ENCODE measurements at places on chromosomes 1 and 21. TPM values are rescaled to one million over a fixed set of nuclear protein-coding genes. Genes with fewer than 3 reads are reported as not detected.

Gene LCE1F
- not detected for total RNA-seq

Gene MAB21L3
- total RNA-seq, result not detected

Gene OVAAL
- total RNA-seq, result 0.09 TPM

Gene GPR61
- 0.66 TPM for total RNA-seq

Gene OR2L8
- not detected for total RNA-seq

Gene F11R
- total RNA-seq, result 143 TPM

Gene TNFSF4
- total RNA-seq, result 51.6 TPM

Gene FCMR
- not detected for total RNA-seq
